ENCODE measurements at places on chromosomes 5 and 9. TPM values are rescaled to one million over a fixed set of nuclear protein-coding genes. Genes with fewer than 3 reads are reported as not detected.

Gene ASB6
- total RNA-seq: 19.6 TPM

Gene ORM2
- not detected for total RNA-seq

Gene CCDC192
- total RNA-seq: not detected

Gene ANKDD1B
- 0.20 TPM for total RNA-seq

Gene ADAMTSL2
- total RNA-seq: not detected

Gene LTC4S
- total RNA-seq: 0.66 TPM

Gene ASPN
- total RNA-seq: 0.07 TPM

Gene SMU1
- total RNA-seq: 42.3 TPM

Gene OTP
- not detected for total RNA-seq

Gene NIM1K
- 0.07 TPM for total RNA-seq

Gene IL4
- total RNA-seq: not detected

Gene GMCL2
- total RNA-seq: not detected

Gene SLC22A4
- total RNA-seq: 4.4 TPM

Gene ZBTB26
- total RNA-seq: 2.7 TPM

Gene RLN1
- not detected for total RNA-seq

Gene RNF183
- total RNA-seq: not detected

Gene UBE2QL1
- total RNA-seq: not detected

Gene NEK6
- 37.5 TPM for total RNA-seq

Gene ATP6V0E1
- total RNA-seq: 201 TPM

Gene NR2F1-AS1
- total RNA-seq: 17.1 TPM

Gene FOCAD
- total RNA-seq: 88.4 TPM

Gene SPATA31D4
- total RNA-seq: not detected

Gene MACIR
- 14.6 TPM for total RNA-seq

Gene FBP2
- not detected for total RNA-seq

Gene RMND5B
- 38.5 TPM for total RNA-seq

Gene NRARP
- 14.0 TPM for total RNA-seq

Gene CTSL
- 178 TPM for total RNA-seq

Gene PCDHB5
- total RNA-seq: 0.53 TPM

Gene IFNW1
- total RNA-seq: not detected

Gene ZNF346
- total RNA-seq: 21.7 TPM

Gene LOX
- total RNA-seq: 36.9 TPM

Gene DRD1
- total RNA-seq: not detected

Gene GRXCR2
- not detected for total RNA-seq

Gene SPATA31C2
- not detected for total RNA-seq

Gene FLT4
- total RNA-seq: 1.5 TPM

Gene ECSCR
- 513 TPM for total RNA-seq

Gene IL31RA
- 0.73 TPM for total RNA-seq

Gene ADAMTSL1
- 26.9 TPM for total RNA-seq

Gene ALDH1A1
- total RNA-seq: 699 TPM

Gene ADRB2
- total RNA-seq: 3.5 TPM

Gene TRIM52
- total RNA-seq: 4.2 TPM

Gene WWC1
- 0.33 TPM for total RNA-seq

Gene FKTN
- 21.4 TPM for total RNA-seq

Gene SLC6A3
- total RNA-seq: not detected

Gene PGM5
- total RNA-seq: 0.26 TPM
